ENCODE measurements at places on chromosomes 7 and 10.

DNA sequence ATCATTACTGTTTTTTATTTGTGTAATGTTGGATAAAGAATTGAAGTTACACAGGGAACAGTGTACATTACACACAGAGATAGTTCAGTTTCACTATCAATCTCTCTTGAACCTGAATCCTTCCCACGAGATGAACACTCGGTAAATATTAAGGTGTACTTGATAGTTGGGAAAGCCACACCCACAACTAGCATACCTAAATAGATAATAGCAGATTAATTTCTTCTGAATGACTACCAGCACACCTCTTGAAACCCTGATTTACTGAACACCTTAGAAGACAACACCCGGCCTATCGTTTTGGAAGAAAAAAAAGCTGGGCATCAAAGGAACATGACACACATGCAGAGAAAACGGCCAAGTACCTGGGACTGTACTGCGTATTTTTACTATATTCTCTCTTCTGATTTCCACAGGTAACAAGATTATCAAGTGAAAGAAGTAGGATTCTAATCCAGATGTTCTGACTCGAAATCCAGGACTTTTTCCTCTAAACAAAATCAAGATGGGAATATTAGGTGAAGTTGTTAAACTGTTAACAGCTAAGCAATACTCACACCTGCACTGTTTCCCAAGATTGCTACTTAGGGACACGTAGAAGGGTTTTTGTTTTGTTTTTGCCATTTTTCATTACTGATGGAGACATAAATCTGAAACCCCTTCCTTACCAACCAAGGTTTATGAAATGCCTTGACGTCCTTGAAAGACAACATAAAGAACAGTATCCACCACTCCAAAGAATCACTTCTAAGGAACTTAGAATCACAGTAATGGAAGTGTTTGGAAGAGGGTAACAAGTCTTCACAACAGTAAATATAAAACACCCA, 1.0 kb downstream of the CCDC186 start:
- DNase-seq, result no peak

DNA sequence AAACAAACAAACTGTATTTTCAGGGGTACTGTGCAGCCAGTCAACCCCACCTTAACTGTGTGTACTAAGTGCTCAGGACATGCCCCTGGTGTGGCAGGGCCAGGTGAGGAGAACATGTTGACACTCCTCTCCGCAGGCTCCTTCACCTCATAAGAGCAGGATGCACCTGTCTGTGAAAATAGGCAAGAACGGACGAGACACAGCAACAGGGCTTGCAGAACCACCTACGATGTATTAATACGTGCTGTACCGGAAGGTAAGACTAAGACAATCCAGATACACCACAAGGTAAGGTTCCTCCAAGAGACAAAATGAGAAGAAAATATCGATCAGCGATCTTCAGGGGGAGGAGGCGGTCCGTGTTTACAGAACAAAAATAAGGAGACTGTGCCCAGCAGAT, 65.8 kb upstream of the CAMK2B start:
- no peak for DNase-seq

DNA sequence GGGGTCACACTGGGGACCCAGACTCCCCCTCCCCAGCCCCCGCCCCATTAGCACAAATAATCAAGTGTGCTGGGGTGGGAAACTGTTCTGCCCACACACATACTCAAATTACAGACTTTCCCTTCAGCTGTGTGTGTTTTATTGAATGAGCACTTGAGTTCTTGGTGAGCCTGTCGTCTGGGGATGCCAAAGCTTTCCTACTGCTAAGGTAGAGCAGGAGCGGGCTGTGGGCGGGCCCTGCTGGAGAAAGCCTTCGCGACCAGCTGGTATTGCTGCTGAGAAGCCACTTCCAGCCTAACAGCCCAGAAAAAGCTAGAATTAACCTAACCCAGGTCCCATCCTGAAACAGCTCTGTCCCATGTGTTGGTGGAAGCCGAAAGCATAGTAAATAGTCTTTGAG, 87.0 kb upstream of the KMT2E start:
- DNase-seq, result no peak

DNA sequence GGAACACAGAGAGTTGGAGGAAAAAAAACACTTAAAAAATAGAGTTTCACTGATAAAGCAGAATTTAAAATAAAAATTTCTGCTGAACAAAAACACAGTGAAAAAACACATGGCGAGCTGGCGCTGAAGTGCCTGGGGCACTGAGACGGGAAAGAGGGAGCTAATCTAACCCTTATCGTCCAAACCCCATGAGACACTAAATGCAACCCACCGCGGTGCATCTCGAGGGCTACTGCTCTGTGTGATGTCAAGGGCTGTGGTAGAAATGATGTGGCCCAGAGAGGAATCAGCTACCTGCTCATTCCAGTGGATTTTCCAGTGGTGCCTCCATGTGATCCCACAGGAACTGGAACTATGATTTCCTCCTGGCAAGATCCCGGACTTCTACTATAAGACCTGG, 499.3 kb downstream of the SUGCT start:
- DNase-seq, result no peak

Measured in AG20443 (cell line).